OCI-M1 (cell line): ENCODE measurements at places on chromosomes 2 and 18.

DNA sequence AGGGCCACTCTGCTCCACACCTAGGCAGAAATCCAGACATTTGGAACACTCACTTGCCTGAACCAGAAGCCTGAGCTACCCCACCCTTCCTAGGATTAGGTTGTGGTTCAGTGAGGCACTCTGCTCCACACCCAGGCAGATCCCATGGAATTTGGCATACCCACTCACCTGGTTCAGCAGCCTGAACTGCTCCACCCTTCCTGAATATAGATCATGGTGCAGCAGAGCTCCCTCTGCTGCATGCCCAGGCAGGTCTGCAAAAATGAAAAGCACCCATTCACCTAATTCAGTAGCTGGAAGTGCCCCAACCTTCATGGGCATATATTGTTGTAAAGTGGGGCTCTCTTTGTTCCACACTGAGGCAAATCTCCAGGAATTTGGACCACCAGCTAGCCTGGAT lies 185.1 kb upstream of the CNTNAP5 start:
- DNase-seq, result no peak

DNA sequence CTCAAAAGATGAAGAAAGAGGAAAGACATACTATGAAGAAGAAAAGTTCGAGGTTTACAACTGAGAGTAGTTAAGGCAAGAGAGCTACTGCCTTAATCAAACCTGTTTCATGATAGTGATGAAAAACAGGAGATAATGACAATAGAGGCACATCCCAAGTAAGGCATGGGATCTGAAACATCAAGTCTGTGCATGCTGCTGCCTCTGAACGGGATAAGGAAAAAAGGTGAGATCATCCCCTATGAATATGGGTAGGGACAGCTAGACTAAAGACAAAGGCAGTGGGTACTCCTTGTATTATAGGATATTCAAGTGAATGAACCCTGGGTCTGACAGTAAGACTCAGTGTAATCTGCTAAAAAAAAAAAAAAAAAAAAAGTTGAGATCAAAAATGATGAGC lies 3.0 kb downstream of the EXOC6B start:
- no peak for DNase-seq

GRCh38 chr2:201949181-201949926 lies 84.3 kb upstream of the FZD7 start:
- DNase-seq, result no peak

DNA sequence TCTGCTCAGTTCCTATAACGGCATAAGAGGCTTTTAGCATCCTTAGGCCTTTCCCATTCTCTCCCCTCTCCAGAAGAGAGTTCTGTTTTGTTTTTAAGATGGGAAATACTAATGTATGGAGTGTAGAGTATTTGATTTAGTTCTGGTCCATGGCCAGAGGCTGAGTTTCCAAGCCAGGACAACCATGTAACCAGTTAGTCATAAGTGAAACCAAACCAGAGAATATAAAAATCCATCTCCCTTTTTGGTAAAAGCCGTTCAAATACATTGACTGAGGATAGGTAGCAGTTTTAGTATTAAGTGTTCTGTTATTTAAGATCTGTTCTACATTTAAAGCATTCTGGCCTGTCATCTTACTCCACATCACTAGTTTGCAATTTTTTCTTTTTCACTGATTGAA lies 3.1 kb downstream of the PSMD1 start:
- no peak for DNase-seq

DNA sequence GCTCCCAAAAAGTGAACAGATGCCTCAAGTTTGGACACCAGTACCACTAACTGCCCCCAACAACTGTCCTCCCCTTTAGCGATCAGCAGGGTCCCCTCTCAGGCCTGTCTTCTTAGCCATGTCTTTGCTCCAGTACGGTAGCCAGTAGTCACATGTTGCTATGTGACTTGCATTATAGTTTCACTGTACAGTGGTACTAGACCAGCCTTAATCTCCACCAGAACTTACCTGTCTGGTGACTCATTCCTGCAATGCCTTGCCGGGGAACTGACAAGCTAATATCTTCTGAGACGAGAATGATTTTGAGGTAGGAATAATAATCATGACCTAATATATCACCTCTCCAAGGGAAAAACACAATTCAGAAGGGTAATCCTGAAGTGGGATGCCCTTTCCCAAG lies 23.7 kb downstream of the ACMSD start:
- no peak for DNase-seq

GRCh38 chr2:112255875-112256274 lies 1.0 kb upstream of the ZC3H8 start:
- peak; percentile 35 for DNase-seq

- no peak for DNase-seq
These were observed 94.2 kb downstream of the CD8B2 start for GRCh38 chr2:106581328-106581727.

DNA sequence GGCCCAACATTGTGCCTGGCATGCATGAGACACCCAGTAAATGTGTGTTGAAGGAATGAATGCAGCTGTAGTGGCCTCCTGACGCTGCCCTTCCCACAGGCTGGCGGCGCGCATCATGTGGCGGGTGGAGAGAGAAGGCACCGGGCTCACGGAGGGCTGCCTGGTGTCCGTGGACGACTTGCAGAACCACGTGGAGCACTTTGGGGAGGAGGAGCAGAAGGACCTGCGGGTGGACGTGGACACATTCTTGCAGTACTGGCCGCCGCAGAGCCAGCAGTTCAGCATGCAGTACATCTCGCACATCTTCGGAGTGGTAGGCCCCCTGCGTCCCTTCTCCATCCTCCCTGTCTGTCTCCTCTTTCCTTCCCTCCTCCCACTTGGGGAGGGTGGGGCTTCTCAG lies 20.1 kb downstream of the SMYD1 start:
- DNase-seq, result no peak

- no peak for DNase-seq
These were observed 432.6 kb downstream of the PARD3B start for GRCh38 chr2:204977914-204978313.

GRCh38 chr2:62326735-62327134 lies 130.8 kb downstream of the B3GNT2 start:
- no peak for DNase-seq

DNA sequence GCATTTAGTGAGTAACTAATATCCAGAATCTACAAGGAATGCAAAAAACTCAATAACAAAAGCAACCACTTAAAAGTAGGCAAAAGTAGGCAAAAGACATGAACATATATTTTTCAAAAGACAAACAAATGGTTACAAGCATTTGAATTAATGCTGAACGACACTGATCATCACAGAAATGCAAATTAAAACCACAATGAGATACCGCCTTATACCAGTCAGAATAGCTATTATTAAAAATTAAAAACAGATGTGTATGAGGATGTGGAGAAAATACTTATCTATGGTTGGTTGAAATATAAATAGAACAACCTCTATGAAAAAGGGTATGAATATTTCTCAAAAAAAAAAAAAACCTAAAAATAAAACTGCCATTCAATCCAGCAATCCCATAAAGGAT lies 51.7 kb downstream of the SNTG2 start:
- no peak for DNase-seq

GRCh38 chr2:135825550-135826176 lies 11.3 kb downstream of the LCT start:
- no peak for DNase-seq

DNA sequence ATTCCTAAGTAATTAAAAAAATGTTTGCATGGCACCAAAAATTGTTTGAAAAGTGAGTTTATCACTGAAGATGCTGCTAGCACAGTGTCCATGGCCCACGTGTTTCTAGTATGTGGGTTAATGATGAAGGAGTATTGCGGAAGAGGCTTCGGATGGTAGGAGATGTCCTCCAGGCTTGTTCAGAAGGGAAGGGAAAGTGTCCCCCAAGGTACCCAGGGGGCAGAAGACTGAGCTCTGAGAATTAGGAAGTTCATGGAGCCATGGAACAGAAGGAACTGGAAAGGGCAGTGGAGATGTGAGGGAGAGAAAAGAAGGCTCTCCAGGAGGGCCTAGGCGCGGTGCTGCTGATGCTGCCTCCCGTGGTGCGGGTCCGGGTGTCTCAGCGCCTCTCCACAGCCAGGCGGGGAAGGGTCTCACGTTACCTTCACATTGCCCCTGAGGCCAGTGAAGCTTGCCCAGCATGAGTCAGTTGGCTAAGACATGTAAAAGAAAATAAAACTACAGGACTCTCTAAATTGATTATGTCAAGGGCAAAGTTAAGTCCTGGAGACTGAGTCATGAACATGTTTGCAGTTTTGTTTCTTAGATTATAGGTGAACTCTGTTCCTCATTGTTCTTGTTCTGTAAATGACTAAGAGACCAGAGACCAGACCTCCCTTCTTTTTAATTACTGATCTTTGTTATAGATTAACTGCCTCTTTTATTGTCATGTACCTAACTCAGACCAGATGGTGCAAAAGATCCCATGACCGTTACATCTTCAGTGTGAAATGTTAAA lies 89.0 kb downstream of the MTCL1 start:
- no peak for DNase-seq

DNA sequence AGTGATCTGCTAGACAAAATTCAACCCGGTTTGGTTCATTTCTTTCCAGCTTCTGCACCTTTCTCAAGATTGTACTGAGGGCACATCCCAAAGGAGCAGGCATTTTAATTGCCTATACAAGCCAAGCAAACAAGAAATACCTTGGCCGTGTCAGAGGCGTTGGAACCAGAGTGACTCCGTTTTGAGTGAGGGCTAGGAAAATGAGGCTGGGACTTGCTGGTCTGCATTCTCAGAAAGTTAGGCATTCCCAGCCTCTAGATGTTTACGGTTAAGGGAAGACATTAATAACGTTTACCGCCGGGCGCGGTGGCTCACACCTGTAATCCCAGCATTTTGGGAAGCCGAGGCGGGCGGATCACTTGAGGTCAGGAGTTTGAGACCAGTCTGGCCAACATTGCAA lies 1.5 kb upstream of the GEMIN6 start:
- DNase-seq, result no peak

- peak; percentile 90 for DNase-seq
These were observed 17.3 kb upstream of the MARCHF4 start for GRCh38 chr2:216389570-216389969.

DNA sequence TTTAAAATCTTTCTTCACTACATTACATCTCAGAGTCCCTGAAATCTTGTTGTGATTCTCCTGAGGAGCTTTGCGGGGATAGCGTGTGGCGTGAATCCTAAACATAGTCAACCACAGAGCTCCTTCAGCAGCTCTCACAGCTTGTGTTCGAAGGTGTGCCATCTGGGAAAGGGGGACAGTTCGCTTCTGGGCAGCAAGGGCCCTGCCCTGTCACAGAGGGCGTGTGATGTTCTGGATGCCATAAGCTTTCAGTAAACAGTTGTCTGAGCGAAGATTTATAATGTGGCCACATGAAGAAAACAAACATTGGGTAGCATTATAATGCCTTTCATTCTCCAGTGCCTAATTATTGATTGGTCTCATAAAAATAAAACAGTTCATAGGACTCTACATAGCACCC lies 172.5 kb downstream of the MYO1B start:
- DNase-seq, result no peak
